ENCODE measurements at places on chromosomes 12 and 14.
A peak's percentile ranks its signal among the peaks of the same experiment; 100 is the strongest.

- no peak for DNase-seq
Observed at GRCh38 chr12:6961695-6962284, 8.7 kb downstream of the PHB2 start.

DNA sequence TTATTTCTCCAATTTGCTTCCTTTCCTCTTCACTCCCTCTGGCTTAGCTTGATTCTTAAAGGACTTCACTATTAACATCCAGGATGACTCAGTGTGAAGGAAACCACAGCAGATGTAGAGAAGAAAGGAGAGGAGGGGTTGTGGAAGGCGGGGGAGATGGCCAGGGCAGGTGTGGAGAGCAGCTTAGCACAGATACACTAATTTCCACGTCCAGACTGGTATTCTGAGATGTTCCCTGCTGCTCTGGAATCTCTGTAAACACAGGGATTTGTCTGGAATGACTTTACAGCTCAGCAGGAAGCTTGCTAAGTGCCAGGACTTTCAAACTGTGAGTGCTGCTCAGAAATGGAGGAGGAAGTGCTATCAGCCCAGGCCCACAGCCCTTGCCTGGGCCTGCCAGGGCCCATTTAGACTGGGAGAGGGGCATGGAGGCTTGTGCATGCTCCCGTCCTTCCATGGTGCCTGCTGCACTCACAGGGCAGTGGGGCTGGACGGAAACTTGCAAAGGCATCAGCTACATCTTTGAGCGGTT lies 202.5 kb upstream of the DDHD1 start:
- DNase-seq: peak; percentile 19

DNA sequence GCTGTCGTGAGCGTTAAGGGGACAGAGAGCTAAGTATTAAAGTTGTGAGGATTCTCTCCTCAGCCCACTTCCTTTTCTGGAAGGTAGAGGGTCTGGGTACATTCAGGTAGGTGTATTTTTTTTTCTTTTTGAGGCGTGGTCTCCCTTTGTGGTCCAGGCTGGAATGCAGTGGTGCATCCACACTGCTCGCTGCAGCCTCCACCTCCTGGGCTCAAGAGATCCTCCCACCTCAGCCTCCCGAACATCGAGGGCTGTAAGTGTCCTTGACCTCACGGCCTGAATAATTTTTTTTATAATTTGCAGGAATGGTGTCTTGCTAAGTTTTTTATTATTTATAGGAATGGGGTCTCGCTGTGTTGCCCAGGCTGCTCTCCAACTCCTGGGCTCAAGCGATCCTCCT lies 1.4 kb downstream of the PUS1 start:
- DNase-seq: no peak

DNA sequence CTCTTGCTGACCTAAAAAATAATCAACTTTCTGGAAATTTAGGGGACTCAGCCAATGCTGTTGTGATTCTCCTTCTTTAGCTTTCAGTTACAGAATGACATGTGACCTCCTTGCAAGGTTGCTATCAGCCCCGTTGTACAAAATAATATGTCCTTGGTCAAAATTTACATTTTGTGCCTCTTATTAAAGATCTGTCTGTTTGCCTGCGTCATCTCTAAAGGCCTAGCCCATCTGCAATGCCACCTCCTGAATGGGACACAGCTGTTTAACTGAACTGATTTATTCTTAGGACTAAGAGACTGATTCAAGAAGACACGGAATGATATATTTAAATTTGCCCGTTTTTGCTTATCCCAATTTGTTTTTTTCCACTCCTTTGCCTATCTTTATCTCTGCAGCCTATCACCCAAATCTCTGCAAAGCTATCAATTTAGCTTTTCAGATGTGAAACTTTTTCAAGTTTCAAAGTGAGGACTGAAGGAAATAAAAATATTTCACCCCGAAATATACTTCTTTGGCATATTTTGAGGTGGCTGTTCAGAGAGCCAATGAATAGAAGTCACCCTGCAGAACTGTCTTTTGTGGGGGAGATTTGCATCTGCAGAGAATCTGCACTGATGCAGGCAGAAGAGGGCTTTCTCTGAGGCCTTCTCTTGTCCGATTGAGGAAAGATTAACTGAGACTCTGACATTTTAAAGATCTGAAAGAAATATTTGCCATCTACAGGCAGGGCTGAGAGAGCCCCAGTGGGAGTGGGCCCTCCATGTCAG lies 126.0 kb downstream of the VEZT start:
- DNase-seq: no peak

GRCh38 chr14:36478782-36479181 lies 41.2 kb downstream of the NKX2-1 start:
- DNase-seq: peak; percentile 10

GRCh38 chr12:48817873-48818830 lies at the start of gene CACNB3:
Gene CACNB3 (plus strand): TSS chr12:48818496. CDS start chr12:48818930, 434 bp downstream.
- no peak for DNase-seq

DNA sequence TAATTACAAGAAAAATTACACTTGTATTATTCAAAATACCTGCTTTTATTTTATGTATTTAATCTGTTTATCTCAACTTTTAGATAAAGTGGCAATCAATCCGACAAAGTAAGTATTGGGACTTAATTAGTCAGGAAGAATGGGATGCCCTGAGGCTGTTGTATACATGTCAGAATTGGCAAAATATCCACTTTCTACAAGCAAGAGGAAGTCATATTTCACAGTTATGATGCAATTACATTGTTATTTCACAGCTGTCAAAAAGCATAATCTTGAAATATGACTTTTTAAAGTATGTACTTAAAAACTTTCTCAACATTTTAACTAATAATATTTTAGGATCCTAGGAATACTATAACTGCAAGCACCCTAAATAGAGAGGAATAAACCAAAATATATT lies 357.1 kb upstream of the MGAT4C start:
- DNase-seq: peak; percentile 2

GRCh38 chr14:63277591-63278183 lies 41.0 kb downstream of the GPHB5 start:
- DNase-seq: no peak

DNA sequence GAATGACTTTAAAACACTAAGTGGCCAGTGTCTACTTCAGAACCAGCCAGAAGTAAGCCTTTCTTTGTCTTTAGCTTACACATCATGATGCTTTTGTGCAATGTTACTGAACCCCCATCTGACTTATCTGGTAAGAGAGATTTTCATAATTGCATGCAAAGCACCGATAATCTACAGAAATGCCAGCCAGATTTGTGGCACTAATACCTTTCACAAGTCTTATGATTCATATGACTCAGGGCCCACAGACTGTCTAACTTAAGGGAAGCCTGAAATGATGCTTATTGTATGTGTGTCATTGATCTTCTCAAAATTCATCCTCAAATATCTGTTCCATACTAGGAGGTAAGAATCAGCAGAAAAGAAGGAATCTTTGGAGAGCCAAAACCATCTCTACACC lies 18.0 kb downstream of the IGF1 start:
- DNase-seq: no peak

DNA sequence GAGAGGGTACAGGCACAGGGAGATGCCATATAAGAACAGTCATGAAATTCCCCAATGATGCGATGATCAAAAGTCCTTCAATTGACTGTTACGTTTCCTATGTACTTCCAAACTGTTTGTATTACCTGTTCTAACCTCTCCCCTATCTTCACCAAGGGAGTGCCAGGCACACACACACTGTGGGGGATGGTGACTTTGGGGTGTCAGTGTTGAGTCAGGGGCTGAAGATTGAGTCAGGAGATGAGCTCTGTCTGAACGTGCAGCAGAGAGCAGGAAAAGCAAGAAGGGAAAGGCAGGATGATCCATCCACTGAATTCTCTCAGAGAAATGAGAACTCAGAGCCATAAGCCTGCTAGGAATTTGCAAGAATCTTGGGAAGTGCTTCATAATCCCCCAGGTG lies 153.4 kb downstream of the EFCAB11 start:
- no peak for DNase-seq

DNA sequence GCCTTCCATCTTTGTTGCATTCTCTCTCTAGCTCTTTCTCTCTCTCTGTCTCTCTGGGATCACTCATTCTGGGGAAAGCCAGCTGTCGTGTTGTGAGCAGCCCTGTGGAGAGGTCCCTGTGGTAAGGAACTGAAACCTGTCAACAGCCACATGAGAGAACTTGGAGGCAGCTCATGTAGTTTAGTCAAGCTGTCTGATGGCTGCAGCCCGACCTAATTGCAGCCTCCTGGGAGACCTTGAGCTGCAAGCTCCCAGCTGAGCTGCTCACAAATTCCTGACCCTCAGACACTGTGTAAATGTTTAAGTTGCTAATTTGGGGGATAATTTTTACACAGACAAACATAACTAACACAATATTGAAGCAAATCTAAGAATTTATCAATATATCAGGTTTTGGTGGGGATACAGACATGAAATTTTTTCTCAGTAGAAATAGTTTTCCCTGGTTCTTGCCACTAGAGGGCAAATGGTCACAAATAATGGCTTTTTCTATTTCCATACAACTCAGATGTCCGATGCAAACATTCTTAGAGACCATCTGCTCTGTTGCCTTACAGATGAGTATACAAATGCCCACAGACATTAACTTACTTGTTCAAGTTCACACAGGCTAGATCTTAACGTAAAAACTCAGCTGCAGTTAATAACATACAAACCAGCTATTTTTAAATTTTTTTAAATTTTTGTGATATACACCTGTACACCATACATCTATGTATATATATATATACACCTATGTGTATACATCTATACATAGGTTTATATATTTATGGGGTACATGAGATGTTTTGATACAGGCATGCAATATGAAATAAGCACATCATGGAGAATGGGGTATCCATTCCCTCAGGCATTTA lies 15.5 kb upstream of the KRR1 start:
- DNase-seq: peak; percentile 49

- no peak for DNase-seq
Observed at GRCh38 chr12:43840338-43840737, 4.5 kb downstream of the TMEM117 start.

- no peak for DNase-seq
Observed at GRCh38 chr14:103273145-103273744, 60.8 kb upstream of the EIF5 start.

DNA sequence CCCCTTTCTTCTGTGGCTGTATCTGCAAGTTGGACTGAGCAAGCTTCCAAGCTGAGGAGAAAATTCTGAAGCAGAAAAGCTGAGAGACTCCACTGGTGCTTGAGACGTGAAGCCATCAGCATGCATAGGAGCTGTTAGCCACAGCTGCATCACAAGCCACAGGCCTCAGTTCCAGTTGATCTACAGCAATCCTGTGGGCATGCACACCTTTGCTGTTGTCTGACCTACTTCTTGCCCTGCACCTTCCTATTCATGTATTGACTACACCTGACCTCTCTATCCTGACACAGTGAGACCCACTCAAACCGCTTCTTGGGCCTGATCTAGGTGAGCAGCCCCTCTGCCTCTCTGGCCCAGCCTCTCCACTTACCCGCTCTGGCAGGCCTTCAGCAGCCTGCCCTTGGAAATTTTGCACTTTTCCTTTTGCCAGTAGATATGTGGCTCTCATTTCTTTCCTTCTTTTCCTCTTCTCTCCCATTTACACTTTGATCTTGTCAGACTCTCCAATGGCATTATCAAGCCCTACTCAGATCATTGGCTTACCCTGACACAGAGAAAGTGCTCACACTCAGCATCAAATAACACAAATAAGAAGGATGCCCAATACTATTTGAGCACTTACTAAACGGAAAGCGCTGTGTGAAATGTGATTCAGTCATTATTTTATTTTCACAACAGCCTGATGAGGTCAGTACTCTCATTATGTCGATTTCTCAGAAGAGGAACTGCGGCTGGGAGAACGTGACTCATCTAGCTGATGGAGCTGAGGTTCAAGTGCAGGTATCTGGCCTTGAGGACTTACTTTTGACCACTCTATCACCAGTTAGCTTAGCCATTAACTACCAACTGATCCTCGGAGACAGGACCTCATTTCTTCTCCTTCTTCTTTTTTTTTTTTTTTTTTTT lies 21.9 kb upstream of the PTGR2 start:
- DNase-seq: no peak

- DNase-seq: no peak
Observed at GRCh38 chr12:107681836-107682820, 3.5 kb upstream of the PWP1 start.

DNA sequence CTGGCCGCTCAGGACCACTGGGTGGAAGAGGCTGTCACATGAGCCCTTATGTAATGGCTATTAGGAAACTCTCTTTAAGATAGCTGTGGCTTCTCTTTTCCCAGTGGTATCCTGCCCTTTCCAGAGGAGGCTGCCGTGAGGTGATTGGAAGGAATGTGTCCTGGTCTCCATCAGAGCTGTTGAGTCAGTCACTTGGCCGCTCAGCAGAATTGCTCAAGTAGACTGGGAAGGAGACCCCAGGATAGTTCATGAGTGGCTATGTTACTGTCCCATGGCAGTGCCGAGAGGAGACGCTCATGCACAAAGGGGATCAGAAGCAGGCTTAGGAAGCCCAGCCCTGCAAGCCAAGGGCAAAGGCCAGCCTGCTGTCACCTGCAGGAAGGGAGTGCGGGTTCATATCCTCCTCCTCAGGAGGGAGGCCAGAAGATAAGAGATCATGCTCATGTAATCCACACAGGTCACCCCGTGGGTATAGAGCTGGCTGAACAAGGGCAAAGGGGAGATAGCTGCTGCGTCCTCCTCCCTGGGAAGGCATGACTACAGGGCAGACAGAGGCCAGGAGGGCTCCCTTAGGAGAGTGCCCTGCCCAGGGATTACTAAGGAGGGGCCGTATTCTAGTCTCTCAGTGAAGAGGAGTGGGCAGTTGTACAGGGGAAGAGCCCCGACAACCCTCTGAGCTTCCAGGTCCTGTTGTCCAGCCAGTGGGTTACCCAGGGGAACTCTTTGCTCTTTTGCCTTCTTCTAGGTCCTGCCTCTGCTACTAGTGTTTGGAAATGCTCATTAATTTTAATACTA lies 137.0 kb upstream of the MAX start:
- DNase-seq: no peak

DNA sequence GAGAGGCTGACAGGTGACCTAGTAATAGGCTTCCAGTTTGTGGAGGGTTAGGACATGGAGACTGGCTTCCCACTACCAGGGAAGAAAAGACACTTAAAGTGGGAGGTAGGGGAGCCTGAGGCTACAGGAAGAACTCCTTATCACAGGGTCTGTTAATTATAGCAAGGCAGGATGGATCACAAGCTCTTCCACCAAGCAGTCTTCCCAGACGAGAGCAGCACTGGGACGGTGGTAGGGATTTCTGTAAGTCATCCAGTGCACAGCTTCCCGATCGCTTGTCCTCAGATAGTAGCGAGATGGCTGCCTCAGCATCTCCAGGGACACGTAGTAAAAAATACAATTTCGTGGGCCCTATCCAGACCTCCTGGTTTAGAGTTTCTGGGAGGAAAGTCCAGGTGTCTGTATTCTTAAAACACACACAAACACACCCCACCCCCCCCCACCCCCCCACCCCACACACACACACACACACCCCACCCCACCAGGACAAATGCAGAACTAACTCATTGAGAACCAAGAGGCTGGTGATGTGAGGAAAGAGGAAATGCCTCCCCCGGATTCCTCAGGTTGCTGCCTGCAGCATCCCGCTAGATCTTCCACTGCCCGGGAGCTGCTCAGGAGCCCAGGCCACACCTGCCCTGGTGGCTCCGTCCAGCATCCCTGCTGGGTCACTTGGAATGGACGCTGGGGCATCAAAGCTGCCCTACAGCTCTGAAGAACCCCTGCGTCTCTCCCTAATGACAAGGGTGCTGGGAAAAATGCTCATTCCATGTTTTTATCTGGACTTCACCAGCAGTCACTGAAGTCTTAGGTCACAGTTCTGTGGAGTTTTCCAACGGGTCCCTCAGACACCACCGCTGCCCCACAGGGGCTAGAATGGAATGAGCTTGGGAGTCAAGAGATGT lies 307.2 kb downstream of the CACNA1C start:
- DNase-seq: no peak
